Glutamatergic neuron (in vitro differentiated cells): ENCODE measurements at places on chromosomes 12 and 14. TPM values are rescaled to one million over a fixed set of nuclear protein-coding genes. Genes with fewer than 3 reads are reported as not detected.
A peak's percentile ranks its signal among the peaks of the same experiment; 100 is the strongest.

- no peak for DNase-seq
- H3K4me3 ChIP-seq, result no peak overlapping the region
- no peaks in the 10 kb centered on the region for H3K4me1 ChIP-seq
- no peaks in the 10 kb centered on the region for H3K27me3 ChIP-seq
Measured at GRCh38 chr12:56237552-56237951, 7.7 kb downstream of the SLC39A5 start.

- no peak overlapping the region for H3K27ac ChIP-seq
- H3K4me1 ChIP-seq, result no peaks in the 10 kb centered on the region
- no peak for DNase-seq
- no peaks in the 10 kb centered on the region for H3K27me3 ChIP-seq
Measured at GRCh38 chr12:118436002-118436730, 59.8 kb downstream of the SUDS3 start.

DNA sequence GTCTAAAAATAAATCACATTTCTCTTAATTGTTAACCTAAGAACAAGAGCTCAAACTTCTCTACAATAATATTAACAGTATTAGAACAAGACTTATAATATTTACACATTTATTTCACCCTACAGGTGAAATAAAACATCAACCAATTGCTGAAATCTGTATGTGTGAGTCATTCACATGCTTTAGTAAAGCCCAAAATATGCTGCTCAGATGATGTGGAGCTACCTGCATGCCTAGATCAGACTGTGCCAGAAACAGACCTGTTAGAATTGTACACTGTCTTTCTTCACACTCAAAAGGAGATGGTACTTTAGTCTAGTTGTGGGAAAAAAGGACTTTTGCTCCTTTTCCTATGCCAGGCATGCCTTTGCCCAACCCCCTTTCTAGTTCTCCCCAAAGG, 54.7 kb downstream of the RPS6KA5 start:
- no peaks in the 10 kb centered on the region for H3K27me3 ChIP-seq
- H3K27ac ChIP-seq, result no peak overlapping the region
- DNase-seq, result no peak

Gene AP1G2
- total RNA-seq, result 105 TPM

GRCh38 chr14:59344016-59344415, 121.2 kb downstream of the GPR135 start:
- no peak overlapping the region for H3K27ac ChIP-seq
- H3K27me3 ChIP-seq, result no peaks in the 10 kb centered on the region
- no peak overlapping the region for H3K4me3 ChIP-seq
- H3K36me3 ChIP-seq, result peaks cover 5% of the 10 kb centered on the region

Gene ALDH2
- total RNA-seq, result 55.2 TPM

GRCh38 chr12:25914551-25914950, 43.9 kb upstream of the RASSF8 start:
- H3K27me3 ChIP-seq, result no peaks in the 10 kb centered on the region
- peaks cover 2% of the 10 kb centered on the region for H3K4me1 ChIP-seq
- DNase-seq, result no peak
- H3K4me3 ChIP-seq, result no peak overlapping the region
- H3K27ac ChIP-seq, result no peak overlapping the region

Gene FGD6
- total RNA-seq, result 42.1 TPM

Gene RFLNA
- 36.9 TPM for total RNA-seq

DNA sequence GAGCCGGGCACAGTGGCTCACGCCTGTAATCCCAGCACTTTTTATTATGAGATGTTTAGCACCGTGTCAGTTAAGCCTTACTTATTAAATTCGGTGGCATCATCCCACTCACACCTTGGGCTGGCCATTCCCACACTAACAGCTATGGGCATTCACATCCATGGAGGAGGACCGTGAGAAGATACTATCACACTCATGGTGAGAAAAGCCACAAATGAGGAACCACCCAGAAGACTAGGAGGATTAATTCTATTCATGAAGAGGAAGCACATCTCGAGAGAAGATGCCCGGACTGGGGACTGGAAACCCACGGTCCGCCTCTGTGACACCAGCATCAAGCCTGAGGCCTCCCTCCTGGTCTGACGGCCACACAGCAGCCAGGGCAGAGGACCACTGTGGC, 4.9 kb downstream of the CDC42BPB start:
- H3K36me3 ChIP-seq, result no peaks in the 10 kb centered on the region
- no peak overlapping the region for H3K27ac ChIP-seq
- peaks cover 4% of the 10 kb centered on the region for H3K27me3 ChIP-seq

Gene SCNN1A
- 0.74 TPM for total RNA-seq

DNA sequence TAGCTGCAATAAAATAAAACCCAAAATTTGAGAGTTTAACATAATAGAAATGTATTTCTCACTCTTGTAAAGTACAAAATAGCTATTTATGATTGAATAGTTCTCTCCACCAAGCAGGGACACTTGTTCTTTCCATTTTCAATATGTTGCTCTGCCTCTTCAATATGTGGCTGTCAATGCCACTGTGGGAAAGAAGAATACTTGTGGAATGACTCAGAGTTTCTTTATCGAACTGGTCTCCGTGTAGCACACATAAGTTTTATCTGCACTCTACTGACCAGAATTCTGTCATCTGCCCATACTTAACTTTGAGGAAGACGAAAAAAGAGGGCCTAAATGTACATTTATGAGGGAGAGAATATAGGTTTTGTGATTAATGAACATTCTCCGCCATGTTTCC, 256.9 kb downstream of the ATXN7L3B start:
- no peaks in the 10 kb centered on the region for H3K36me3 ChIP-seq
- H3K27me3 ChIP-seq, result no peaks in the 10 kb centered on the region
- H3K27ac ChIP-seq, result no peak overlapping the region
- H3K4me3 ChIP-seq, result no peak overlapping the region
- H3K4me1 ChIP-seq, result no peaks in the 10 kb centered on the region

DNA sequence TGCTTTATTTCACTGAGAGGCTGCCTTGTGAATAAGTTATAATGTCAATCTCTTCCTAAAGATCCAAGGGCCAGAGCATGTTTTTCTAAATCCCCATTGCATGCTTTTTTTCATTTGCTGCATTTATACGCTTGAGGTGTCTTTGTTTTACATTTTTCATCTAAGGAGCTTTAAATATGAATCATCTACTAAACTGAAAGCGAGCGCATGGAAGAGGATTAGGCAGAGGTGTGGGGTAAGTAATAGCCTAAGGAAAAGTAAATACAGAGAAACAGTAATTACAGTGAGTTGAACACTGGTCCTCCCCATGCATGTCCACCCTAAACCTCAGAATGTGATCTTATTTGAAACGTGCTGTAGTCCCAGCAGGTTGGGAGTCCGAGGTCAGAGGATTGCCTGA, 76.4 kb upstream of the METAP2 start:
- no peak overlapping the region for H3K27ac ChIP-seq
- no peak overlapping the region for H3K4me3 ChIP-seq
- no peaks in the 10 kb centered on the region for H3K4me1 ChIP-seq

DNA sequence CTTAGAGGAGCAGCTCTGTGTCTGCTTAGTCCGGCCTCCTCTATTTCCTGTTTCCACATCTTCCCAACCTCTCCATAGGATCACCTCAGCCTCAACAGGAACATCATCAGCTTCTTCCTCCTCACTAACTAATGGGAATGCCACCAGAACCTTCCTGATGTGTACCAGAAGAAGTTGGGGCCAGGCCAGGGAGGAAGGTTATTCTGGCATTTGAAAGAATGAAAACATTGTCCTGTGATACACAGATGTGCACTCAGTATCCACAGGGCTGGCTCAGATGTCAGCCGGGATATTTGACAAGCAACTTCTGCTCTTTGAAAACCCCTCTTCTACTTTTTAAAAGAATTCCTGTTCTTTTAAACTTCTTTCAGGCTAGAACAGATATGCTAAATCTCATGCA, 63.6 kb downstream of the TMEM30B start:
- DNase-seq, result no peak
- H3K27me3 ChIP-seq, result no peaks in the 10 kb centered on the region
- no peaks in the 10 kb centered on the region for H3K36me3 ChIP-seq
- peaks cover 5% of the 10 kb centered on the region for H3K4me1 ChIP-seq
- H3K4me3 ChIP-seq, result no peak overlapping the region
- H3K27ac ChIP-seq, result no peak overlapping the region

DNA sequence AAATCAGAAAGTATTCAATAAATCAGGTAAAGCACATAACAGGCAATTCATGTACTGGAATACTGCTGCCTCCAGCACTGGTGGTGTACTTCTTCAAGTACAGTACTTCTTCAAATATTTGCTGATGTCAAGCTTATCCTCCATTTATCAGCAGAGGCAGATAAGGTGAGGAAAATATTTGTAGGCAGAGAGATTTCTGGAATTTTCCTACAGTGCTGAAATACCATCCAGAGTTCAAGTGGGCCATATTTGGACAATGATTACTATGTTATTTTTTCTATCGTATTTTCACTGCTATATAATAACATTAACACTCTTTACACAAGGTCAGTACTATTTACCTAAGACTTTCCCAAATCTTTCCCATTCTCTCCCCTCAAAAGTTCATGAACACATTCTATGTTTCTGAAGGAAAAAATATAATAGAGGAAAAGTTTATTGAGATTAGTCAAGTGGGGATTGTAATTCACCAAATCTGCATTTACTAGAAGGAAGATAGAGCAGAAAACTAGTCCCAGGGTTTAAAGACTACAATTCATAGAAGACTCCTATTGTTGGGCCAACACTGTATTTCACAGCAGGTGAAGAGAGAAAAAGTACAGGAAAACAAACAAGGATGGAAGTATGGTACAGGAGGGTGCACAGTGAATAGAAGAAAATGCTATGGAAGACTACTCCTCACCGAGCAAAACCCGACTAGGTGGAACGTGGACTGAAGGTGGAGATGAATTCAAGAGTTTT, 141.1 kb downstream of the PAWR start:
- no peaks in the 10 kb centered on the region for H3K4me1 ChIP-seq
- no peaks in the 10 kb centered on the region for H3K27me3 ChIP-seq
- H3K36me3 ChIP-seq, result no peaks in the 10 kb centered on the region

GRCh38 chr14:70808416-70809224, 693 bp downstream of the MAP3K9 start:
- H3K36me3 ChIP-seq, result no peaks in the 10 kb centered on the region
- no peaks in the 10 kb centered on the region for H3K27me3 ChIP-seq
- peaks cover 5% of the 10 kb centered on the region for H3K4me1 ChIP-seq
- DNase-seq, result peak; percentile 71
- peak overlapping the region; percentile 85 for H3K4me3 ChIP-seq

DNA sequence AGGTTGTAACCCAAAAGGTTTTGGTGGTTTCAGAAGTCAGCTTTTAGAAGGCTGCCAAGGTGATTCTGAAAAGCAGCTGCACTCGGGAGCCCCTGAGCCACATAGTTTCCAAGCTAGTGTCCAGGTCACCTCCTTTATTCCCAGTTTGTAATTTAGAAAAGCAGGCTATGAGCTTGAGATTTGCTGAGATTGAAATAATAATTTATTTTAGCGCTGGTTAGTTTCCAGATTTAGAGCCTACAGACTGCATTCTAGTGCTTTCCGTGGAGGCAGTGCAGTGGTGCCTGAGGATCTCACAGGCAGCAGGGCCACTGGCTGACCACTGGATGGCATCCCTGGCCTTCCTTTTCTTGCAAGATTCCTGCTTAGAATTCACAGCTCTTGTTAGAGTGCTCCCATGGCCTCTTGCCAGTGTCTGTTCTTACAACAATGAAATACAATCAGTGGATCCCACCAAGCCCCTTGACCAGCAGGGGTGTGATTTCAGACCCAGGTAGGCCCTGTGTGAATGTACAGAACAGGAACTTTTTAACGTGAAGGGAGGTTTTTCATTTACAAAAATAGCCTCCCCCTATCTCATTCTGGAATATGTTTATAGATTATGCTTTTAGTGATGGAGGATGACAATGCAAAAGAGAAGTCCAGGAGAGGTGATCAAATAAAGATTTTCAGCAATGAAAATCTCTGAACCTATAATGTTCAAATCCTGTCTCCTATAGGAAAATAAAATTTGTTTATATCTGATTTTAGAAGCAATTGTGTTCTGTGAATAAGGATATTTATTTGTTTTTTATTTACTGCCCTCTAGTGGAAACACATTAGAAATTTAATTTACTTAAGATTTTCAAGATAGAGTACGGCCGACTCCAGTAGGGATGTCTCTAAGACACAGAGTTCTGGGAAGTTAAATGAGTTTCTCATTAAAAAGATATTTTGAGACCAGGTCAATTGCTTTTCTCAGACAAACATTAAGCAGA, 362.1 kb upstream of the STXBP6 start:
- H3K4me1 ChIP-seq, result no peaks in the 10 kb centered on the region
- no peak overlapping the region for H3K27ac ChIP-seq
- H3K4me3 ChIP-seq, result no peak overlapping the region
- H3K27me3 ChIP-seq, result peaks cover 2% of the 10 kb centered on the region

DNA sequence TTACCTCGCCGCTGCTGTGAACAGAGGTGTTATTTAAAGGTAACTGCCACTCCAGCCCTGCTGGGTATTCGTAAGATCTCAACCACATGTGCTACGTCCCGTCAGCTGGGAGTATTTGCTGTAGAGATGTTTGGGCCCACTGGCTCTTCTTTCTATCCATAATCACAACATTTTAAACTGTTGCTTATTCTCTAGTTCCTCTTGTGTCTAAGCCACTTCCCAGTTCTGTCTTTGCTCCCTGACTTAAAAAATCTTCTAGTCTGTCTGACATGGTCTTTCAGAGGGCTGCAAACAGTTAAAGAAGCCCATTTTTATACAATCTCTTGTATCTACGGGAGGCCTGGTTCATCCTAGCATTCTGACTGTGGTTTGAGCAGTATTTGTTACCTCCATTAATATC, 33.2 kb upstream of the HELB start:
- no peak overlapping the region for H3K27ac ChIP-seq
- H3K36me3 ChIP-seq, result no peaks in the 10 kb centered on the region
- H3K4me3 ChIP-seq, result no peak overlapping the region
- no peaks in the 10 kb centered on the region for H3K4me1 ChIP-seq

- no peaks in the 10 kb centered on the region for H3K36me3 ChIP-seq
- H3K27ac ChIP-seq, result no peak overlapping the region
- no peak for DNase-seq
- H3K27me3 ChIP-seq, result peaks cover 1% of the 10 kb centered on the region
- H3K4me1 ChIP-seq, result peaks cover 2% of the 10 kb centered on the region
- H3K4me3 ChIP-seq, result no peak overlapping the region
Measured at GRCh38 chr14:36091096-36091495, 85.4 kb downstream of the PTCSC3 start.

Gene CRIP1
- 49.3 TPM for total RNA-seq

Gene ANO2
- total RNA-seq, result not detected

Gene RPL41
- total RNA-seq, result 1,433 TPM

Gene BATF
- total RNA-seq, result not detected

Gene KCNMB4
- total RNA-seq, result 18.7 TPM

GRCh38 chr12:102169922-102170621, 27.6 kb downstream of the PMCH start:
- no peak for DNase-seq
- H3K4me1 ChIP-seq, result no peaks in the 10 kb centered on the region
- no peaks in the 10 kb centered on the region for H3K27me3 ChIP-seq
- no peaks in the 10 kb centered on the region for H3K36me3 ChIP-seq
- H3K27ac ChIP-seq, result no peak overlapping the region

DNA sequence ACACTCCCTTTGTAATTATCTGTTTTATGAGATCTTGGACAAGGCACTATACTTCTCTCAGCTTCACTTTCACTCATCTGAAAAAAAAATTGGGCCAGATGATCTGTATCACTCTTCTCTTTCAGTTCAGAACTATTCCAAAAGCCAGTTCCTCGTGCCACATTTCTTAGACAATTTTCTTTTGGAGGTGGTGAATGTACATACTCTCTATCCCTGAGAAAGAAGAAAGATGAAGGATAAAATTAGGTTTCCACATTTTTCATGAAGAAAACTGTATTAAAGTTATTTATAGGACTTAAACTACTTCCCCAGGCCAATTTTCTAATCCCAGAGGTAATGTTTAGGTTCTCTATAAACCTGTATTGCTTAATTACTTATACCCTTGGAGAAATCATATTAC, 171.6 kb downstream of the SLC6A15 start:
- no peak overlapping the region for H3K4me3 ChIP-seq
- no peaks in the 10 kb centered on the region for H3K36me3 ChIP-seq
- no peak for DNase-seq
- H3K4me1 ChIP-seq, result peaks cover 3% of the 10 kb centered on the region
- no peak overlapping the region for H3K27ac ChIP-seq
